Hepatocyte (in vitro differentiated cells): ENCODE measurements at places on chromosomes 7 and 10. TPM values are rescaled to one million over a fixed set of nuclear protein-coding genes. Genes with fewer than 3 reads are reported as not detected.

- no peak for DNase-seq
These were observed 184.3 kb downstream of the ADRA2A start for GRCh38 chr10:111261081-111261615.

The AUTS2 gene
- total RNA-seq: 13.0 and 40.9 TPM in 2 replicates

The AGAP4 gene
- 5.6 TPM in 2 replicates for total RNA-seq

GRCh38 chr10:22805304-22805703 lies 90.9 kb upstream of the PIP4K2A start:
- peak; percentile 57 for DNase-seq

- DNase-seq: no peak
These were observed 99.4 kb upstream of the CTTNBP2 start for GRCh38 chr7:117972606-117973005.

GRCh38 chr7:81333004-81333403 lies 414.2 kb upstream of the SEMA3C start:
- no peak for DNase-seq

GRCh38 chr10:26746061-26746460 lies 48.6 kb downstream of the PDSS1 start:
- no peak for DNase-seq

GRCh38 chr7:85125651-85126131 lies 61.2 kb downstream of the SEMA3D start:
- DNase-seq: no peak

DNA sequence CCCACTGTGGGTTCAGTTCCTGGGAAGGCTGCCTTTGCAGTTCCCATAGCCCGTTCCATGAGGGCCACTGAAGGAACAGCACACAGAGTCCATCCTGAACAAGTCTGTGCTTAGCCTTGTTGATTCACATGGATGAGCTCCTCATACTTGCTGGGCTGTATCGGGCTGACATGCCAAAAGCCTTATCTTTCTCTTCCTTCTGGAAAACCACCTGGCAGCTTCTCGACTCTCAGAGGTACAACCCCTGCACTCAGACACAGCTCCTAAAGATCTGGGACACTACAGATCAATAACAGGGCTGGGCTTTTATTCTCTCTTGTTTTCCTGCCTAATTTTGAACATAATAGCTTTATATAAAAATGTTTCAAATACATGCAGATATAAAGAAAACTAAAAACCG lies 667.2 kb downstream of the SDK1 start:
- no peak for DNase-seq
